ENCODE measurements at places on chromosomes 4 and X. TPM values are rescaled to one million over a fixed set of nuclear protein-coding genes. Genes with fewer than 3 reads are reported as not detected.

Gene PDZD4
- 2.1 TPM for total RNA-seq

Gene DCAF12L1
- not detected for total RNA-seq

Gene CT47B1
- total RNA-seq, result not detected

Gene ADGRG4
- total RNA-seq, result 0.12 TPM

Gene MAMLD1
- total RNA-seq, result 2.5 TPM

Gene SSX4
- total RNA-seq, result not detected

Gene ZNF185
- total RNA-seq, result 1.5 TPM

Gene NAP1L3
- 0.15 TPM for total RNA-seq

Gene UNC5C
- total RNA-seq, result 0.40 TPM

Gene KCNIP4
- not detected for total RNA-seq

Gene HERC5
- total RNA-seq, result 0.42 TPM

Gene CCDC110
- 7.0 TPM for total RNA-seq

Gene TLR1
- total RNA-seq, result 2.1 TPM

Gene SHROOM4
- 5.1 TPM for total RNA-seq
